ENCODE measurements at places on chromosomes 16 and 17. TPM values are rescaled to one million over a fixed set of nuclear protein-coding genes. Genes with fewer than 3 reads are reported as not detected.

Gene KRT31
- polyA plus RNA-seq: not detected

Gene OTOP2
- polyA plus RNA-seq: 0.19 TPM

Gene SCNN1G
- polyA plus RNA-seq: 0.23 TPM

Gene PLXDC1
- 4.1 TPM for polyA plus RNA-seq

Gene KRT12
- not detected for polyA plus RNA-seq

Gene TNP2
- polyA plus RNA-seq: not detected

Gene ADAT1
- polyA plus RNA-seq: 16.1 TPM

Gene PDE6G
- 0.83 TPM for polyA plus RNA-seq

Gene UTS2R
- not detected for polyA plus RNA-seq

Gene CACNG1
- not detected for polyA plus RNA-seq

Gene SLC7A5
- 56.2 TPM for polyA plus RNA-seq

Gene CACNG5
- not detected for polyA plus RNA-seq

Gene CD79B
- 1.2 TPM for polyA plus RNA-seq

Gene SOST
- not detected for polyA plus RNA-seq

Gene AOC2
- polyA plus RNA-seq: 1.3 TPM

Gene SLC52A1
- 0.16 TPM for polyA plus RNA-seq

Gene CASKIN2
- polyA plus RNA-seq: 14.5 TPM

Gene ASGR2
- polyA plus RNA-seq: 90.6 TPM

Gene CDH16
- polyA plus RNA-seq: 2.2 TPM

Gene PITPNM3
- 2.0 TPM for polyA plus RNA-seq

Gene TMEM238L
- 1.0 TPM for polyA plus RNA-seq

Gene SPATA22
- polyA plus RNA-seq: not detected

Gene TNFRSF17
- not detected for polyA plus RNA-seq

Gene KRTAP1-5
- 0.44 TPM for polyA plus RNA-seq

Gene NOXO1
- 5.4 TPM for polyA plus RNA-seq

Gene DRC3
- polyA plus RNA-seq: 3.2 TPM

Gene CSH2
- polyA plus RNA-seq: not detected

Gene GALR2
- 0.24 TPM for polyA plus RNA-seq

Gene CTRB1
- polyA plus RNA-seq: 0.26 TPM

Gene DHRS7B
- polyA plus RNA-seq: 46.2 TPM

Gene FN3KRP
- 27.4 TPM for polyA plus RNA-seq

Gene IGSF6
- polyA plus RNA-seq: 0.35 TPM

Gene PAFAH1B1
- 47.0 TPM for polyA plus RNA-seq

Gene FGF11
- 3.8 TPM for polyA plus RNA-seq

Gene HBZ
- not detected for polyA plus RNA-seq

Gene MT3
- not detected for polyA plus RNA-seq

Gene NOS2
- 2.5 TPM for polyA plus RNA-seq

Gene CHAD
- 1.8 TPM for polyA plus RNA-seq

Gene SP2
- polyA plus RNA-seq: 6.7 TPM

Gene KRTAP3-2
- not detected for polyA plus RNA-seq

Gene IRX5
- 1.7 TPM for polyA plus RNA-seq

Gene PLCG2
- polyA plus RNA-seq: 5.0 TPM

Gene RNF112
- polyA plus RNA-seq: 11.3 TPM

Gene CXCL16
- polyA plus RNA-seq: 82.5 TPM

Gene PRAC2
- polyA plus RNA-seq: not detected

Gene HSD17B1
- polyA plus RNA-seq: 4.8 TPM

Gene ZNF764
- polyA plus RNA-seq: 12.1 TPM

Gene KRT23
- 2.0 TPM for polyA plus RNA-seq

Gene SDR42E1
- polyA plus RNA-seq: not detected

Gene GAN
- 2.1 TPM for polyA plus RNA-seq

Gene MRM1
- 4.1 TPM for polyA plus RNA-seq

Gene VTN
- polyA plus RNA-seq: 613 TPM

Gene MILR1
- polyA plus RNA-seq: 0.47 TPM

Gene KDM6B
- polyA plus RNA-seq: 11.3 TPM

Measured in hepatocyte (in vitro differentiated cells).